ENCODE measurements at places on chromosomes 12 and 14.
A peak's percentile ranks its signal among the peaks of the same experiment; 100 is the strongest.

DNA sequence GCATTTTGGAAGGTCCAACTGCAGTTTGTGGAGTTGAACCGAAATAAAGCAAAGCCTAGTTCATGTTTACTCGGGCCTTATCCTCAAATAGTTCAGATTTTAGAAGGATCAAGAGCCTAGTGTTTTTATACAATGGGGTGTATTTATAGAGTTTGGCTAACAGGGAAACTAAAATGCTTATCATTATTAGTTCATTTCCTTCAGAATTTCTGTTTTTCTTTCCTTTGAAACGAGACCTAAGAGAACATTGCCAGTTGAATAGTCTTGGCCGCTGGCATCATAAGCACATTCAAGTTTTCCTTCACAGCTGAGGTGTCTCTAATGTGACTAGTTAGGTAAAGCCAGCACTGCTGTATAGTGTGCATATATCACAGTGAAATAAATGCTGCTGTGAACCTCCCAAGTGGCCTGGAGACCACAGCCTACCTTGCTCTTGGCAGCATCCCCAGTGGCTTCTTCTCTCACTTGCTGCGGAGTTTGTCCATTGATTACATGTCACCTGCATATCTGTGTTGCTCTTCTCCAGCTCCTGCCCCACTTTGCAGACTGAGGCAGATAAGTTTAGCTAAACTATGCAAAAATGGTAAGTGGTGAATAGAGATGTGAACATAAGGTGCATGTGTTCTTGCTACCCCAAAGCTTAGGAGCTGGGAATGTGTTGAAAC, 88.8 kb downstream of the ANO6 start:
- DNase-seq = no peak

GRCh38 chr14:76918256-76918781, 92.1 kb downstream of the LRRC74A start:
- peak; percentile 90 for DNase-seq

- DNase-seq = peak; percentile 77
These were observed 270.3 kb upstream of the DAAM1 start for GRCh38 chr14:58918066-58918738.

GRCh38 chr12:48618541-48618940, 48.7 kb upstream of the LALBA start:
- peak; percentile 72 for DNase-seq

- DNase-seq = peak; percentile 63
These were observed 32.1 kb downstream of the DMAC2L start for GRCh38 chr14:50344116-50344775.
